Lung (tissue), 17 donors: ENCODE measurements at places on chromosomes 6 and 20. TPM values are rescaled to one million over a fixed set of nuclear protein-coding genes. Genes with fewer than 3 reads are reported as not detected.

- H3K36me3 ChIP-seq: no peaks in the 10 kb centered on the region
- H3K4me1 ChIP-seq: no peaks in the 10 kb centered on the region
- no peaks in the 10 kb centered on the region for H3K27me3 ChIP-seq
- H3K4me3 ChIP-seq: no peak overlapping the region
- DNase-seq: no peak
These were observed 386.5 kb upstream of the SULF2 start for GRCh38 chr20:48171626-48172356.

- no peaks in the 10 kb centered on the region for H3K36me3 ChIP-seq
- H3K4me1 ChIP-seq: no peaks in the 10 kb centered on the region
- no peaks in the 10 kb centered on the region for H3K27me3 ChIP-seq
- no peak overlapping the region for H3K4me3 ChIP-seq
- H3K27ac ChIP-seq: no peak overlapping the region
These were observed 61.6 kb downstream of the MDGA1 start for GRCh38 chr6:37636116-37636515.

GRCh38 chr20:21228511-21228910, 74.6 kb upstream of the XRN2 start:
- H3K27ac ChIP-seq: no peak overlapping the region
- H3K27me3 ChIP-seq: no peaks in the 10 kb centered on the region
- no peaks in the 10 kb centered on the region for H3K4me1 ChIP-seq

- H3K4me1 ChIP-seq: no peaks in the 10 kb centered on the region
- no peak overlapping the region for H3K4me3 ChIP-seq
- H3K27me3 ChIP-seq: no peaks in the 10 kb centered on the region
- peak; percentile 30 for DNase-seq
- H3K36me3 ChIP-seq: no peaks in the 10 kb centered on the region
These were observed 36.9 kb upstream of the PLCB4 start for GRCh38 chr20:9031991-9032390.

- H3K4me1 ChIP-seq: no peaks in the 10 kb centered on the region
- no peaks in the 10 kb centered on the region for H3K36me3 ChIP-seq
- H3K27me3 ChIP-seq: no peaks in the 10 kb centered on the region
- DNase-seq: no peak
- H3K4me3 ChIP-seq: no peak overlapping the region
- no peak overlapping the region for H3K27ac ChIP-seq
These were observed 113.9 kb upstream of the PROKR2 start for GRCh38 chr20:5430670-5431069.

DNA sequence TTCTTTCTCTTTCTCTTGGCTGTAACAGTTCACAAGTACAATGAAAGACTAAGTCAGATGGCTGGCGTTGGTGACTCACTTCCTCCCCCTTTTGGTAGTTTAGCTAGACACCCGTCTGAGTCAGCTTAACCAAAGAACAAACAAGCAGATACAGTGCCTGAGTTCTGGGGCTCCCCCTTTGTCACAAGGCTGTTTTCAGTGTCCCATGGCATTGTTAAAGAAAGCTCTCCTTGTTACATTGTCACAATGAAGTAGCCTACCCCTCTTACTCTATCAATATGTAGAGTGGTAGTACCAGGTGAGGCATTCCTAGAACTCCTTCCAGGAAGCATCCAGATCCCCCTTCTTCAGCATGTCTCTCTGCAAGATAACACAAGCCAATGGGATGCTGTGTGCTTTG, 38.6 kb downstream of the KIAA0408 start:
- DNase-seq: peak; percentile 82
- H3K4me3 ChIP-seq: no peak overlapping the region
- no peak overlapping the region for H3K27ac ChIP-seq
- no peaks in the 10 kb centered on the region for H3K36me3 ChIP-seq
- peaks cover 6% of the 10 kb centered on the region for H3K4me1 ChIP-seq

GRCh38 chr6:67112120-67112519, 1405.1 kb upstream of the EYS start:
- no peak overlapping the region for H3K4me3 ChIP-seq
- no peak overlapping the region for H3K27ac ChIP-seq
- H3K36me3 ChIP-seq: no peaks in the 10 kb centered on the region

GRCh38 chr6:114712129-114712662, 369.4 kb upstream of the HS3ST5 start:
- DNase-seq: no peak
- H3K27me3 ChIP-seq: no peaks in the 10 kb centered on the region
- H3K4me1 ChIP-seq: no peaks in the 10 kb centered on the region
- no peaks in the 10 kb centered on the region for H3K36me3 ChIP-seq

DNA sequence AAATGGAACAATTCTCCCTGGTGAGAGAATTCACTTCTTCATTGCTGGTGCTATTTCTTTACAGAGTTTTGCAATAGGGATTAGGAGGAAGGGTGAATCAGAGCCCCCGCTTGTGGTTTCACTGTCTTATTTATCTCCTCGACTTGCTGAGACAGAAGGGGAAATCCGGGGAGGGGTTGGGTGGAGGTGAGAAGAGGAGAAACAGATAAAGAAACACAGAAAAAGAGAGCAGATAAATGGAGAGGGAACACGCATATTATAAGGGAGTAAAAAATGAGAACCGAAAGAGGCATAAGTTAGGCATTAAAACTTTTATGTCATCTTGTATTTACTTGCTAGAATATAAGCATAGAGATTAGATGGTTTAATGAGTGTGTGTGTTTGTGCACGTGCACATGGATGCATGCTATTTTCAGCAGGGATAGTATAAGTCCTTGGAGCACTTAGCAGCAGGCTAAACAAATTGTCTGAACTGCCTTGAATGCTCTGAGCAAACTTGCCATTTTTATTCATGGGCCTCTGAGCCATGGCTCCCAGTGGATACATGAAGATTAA, 105.0 kb downstream of the OLIG3 start:
- H3K4me3 ChIP-seq: no peak overlapping the region
- H3K27ac ChIP-seq: no peak overlapping the region
- no peaks in the 10 kb centered on the region for H3K27me3 ChIP-seq
- H3K4me1 ChIP-seq: no peaks in the 10 kb centered on the region
- DNase-seq: no peak

DNA sequence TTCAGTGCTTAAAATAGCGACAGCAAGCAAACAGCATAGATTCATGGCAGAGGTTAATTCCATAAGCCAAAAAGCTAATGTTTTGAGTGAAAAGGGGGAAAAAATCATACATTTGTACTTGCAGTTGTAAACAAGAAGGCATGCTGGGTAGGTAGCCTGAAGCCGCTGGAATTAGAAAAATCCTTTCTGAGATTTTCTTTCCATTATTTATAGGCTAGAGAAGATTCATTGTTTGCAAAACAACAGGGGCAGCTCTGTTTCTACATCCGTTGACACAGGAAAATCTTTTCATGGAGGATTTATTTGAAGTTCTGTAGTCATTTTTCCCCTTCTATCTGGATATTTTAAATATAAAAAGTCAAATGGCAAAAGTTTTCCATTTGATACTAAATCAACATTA, 843.9 kb downstream of the QKI start:
- H3K27ac ChIP-seq: no peak overlapping the region
- H3K4me1 ChIP-seq: no peaks in the 10 kb centered on the region
- no peaks in the 10 kb centered on the region for H3K36me3 ChIP-seq
- no peaks in the 10 kb centered on the region for H3K27me3 ChIP-seq

- no peaks in the 10 kb centered on the region for H3K36me3 ChIP-seq
- no peaks in the 10 kb centered on the region for H3K27me3 ChIP-seq
- H3K4me1 ChIP-seq: no peaks in the 10 kb centered on the region
- no peak overlapping the region for H3K27ac ChIP-seq
- DNase-seq: no peak
These were observed 695.9 kb upstream of the SLC35B3 start for GRCh38 chr6:9131201-9131600.

DNA sequence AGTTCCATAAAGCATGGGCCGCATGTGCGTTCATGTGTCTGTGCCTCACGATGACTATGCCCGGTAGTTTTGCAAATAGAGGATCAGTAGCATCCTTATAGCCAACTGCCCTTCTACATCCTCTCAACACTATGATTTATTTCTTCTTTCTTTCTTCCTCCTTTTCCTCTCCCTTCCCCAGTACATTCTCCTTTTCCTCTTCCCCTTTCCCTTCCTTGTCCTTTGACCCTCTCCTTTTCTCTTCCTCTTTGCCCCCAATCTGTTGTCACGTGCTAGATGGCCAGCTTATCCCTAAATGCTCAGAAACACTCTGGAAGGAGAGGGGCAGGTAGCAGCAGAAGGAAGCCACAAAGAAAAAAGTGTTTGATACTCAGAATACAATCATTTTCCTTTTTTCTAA, 20.2 kb upstream of the ADGRF1 start:
- H3K27me3 ChIP-seq: no peaks in the 10 kb centered on the region
- DNase-seq: no peak
- no peaks in the 10 kb centered on the region for H3K36me3 ChIP-seq

GRCh38 chr6:68726337-68726736, 91.3 kb downstream of the ADGRB3 start:
- no peak overlapping the region for H3K27ac ChIP-seq
- no peaks in the 10 kb centered on the region for H3K36me3 ChIP-seq
- H3K4me1 ChIP-seq: peaks cover 32% of the 10 kb centered on the region

DNA sequence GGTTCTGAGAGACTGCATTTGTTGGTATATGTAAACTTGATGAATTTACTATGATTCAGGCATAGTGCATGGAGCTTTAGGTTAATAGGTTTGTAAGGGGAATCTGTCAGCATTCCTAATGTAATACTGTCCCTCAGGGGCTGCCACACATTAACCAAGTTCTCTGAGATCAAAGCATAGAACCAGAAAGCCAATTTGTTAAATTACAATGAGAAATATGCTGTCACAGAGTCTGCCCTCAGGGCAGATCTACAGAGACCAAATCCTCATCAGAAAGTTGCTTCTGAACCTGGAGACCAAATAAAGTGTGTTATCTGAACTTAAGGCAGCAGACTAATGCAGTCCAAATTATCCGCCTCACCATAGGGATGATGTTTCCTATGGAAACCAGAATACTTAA, 250.8 kb upstream of the HTR1E start:
- no peak for DNase-seq
- H3K27ac ChIP-seq: no peak overlapping the region
- no peaks in the 10 kb centered on the region for H3K27me3 ChIP-seq
- no peaks in the 10 kb centered on the region for H3K4me1 ChIP-seq
- no peak overlapping the region for H3K4me3 ChIP-seq

DNA sequence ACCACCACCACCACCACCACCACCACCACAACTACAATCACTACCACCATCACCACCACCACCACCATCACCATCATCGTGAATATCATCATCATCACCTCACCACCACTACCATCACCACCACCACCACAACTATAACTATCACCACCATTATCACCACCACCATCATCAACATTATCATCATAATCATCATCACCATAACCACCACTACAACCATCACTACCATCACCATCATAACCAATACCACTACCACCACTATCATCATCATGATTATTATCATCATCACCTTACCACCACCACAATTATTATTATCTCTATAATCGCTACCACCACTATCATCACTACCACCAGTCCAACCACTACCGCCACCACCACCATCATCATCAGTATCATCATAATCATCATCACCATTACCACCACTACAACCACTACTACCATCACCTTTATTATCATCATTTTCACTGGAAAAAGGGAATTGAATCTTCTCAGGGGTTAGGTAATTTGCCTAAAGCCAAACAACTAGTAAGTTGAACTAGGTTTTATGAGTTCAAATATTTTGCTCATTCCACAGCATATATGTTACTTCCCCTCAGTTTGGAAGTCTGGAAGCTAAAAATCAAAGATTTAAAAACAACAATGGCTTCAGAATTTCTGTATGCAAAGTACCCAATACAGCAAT, 8.3 kb downstream of the RIPOR2 start:
- H3K36me3 ChIP-seq: no peaks in the 10 kb centered on the region
- H3K27me3 ChIP-seq: no peaks in the 10 kb centered on the region
- no peak overlapping the region for H3K4me3 ChIP-seq
- peaks cover 56% of the 10 kb centered on the region for H3K4me1 ChIP-seq
- DNase-seq: no peak
- H3K27ac ChIP-seq: no peak overlapping the region

DNA sequence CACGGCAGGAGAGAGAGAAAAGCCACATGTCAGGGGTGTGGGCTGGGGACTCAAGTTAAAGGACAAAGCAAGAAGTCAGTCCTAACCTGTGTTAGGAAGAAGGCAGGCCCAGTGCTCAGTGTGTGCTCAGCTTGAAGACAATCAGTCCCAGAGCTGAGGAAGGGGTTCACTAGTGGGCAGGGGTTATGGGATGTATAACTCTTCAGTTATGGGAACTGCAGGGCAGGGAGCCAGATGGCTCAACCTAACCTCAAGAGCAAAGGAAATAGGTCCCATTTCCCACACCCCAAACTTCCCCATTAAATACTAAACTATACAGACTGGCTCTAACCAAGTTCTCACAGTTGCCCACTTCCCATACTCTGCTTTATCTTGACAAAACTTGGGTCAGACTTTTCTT, 7.4 kb upstream of the SSTR4 start:
- no peak overlapping the region for H3K27ac ChIP-seq
- peaks cover 2% of the 10 kb centered on the region for H3K4me1 ChIP-seq
- no peaks in the 10 kb centered on the region for H3K36me3 ChIP-seq
- DNase-seq: no peak
- H3K4me3 ChIP-seq: no peak overlapping the region

DNA sequence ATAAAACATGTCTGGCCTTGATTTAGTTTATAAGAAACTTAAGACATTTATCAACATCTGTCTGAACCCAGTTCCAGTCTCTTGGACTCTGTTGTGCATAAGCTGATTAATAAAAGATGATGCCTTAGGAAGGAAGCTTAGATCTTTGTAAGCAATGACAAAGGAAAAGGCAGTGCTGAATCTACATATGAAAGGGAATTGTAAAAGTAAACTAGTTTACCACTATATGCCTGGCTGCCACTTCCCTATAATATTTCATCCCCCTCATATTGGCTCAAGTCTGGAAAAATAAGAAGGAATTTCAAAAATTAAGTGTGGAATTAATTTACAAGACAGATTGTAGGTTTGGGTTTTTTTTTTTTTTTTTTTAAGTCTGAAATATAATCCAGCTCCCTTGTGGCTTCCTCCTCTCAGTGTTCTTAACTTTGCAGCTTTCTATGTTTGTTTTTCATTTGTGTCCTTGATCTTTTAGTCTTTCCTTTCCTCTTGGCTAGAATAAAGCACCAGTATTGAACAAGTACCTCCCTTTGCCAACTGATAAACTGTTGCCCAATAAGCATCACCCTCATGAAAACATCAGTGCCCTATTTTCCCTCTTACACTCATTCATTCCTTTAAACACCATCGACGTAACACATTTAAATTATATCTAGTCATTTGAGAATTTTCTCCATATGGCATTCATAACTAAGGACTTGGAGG, 146.7 kb upstream of the TBX18 start:
- H3K36me3 ChIP-seq: no peaks in the 10 kb centered on the region
- no peaks in the 10 kb centered on the region for H3K27me3 ChIP-seq
- DNase-seq: no peak
- no peak overlapping the region for H3K27ac ChIP-seq

- no peaks in the 10 kb centered on the region for H3K4me1 ChIP-seq
- H3K27me3 ChIP-seq: no peaks in the 10 kb centered on the region
- H3K36me3 ChIP-seq: peaks cover 5% of the 10 kb centered on the region
- no peak overlapping the region for H3K27ac ChIP-seq
- no peak overlapping the region for H3K4me3 ChIP-seq
These were observed 22.4 kb downstream of the ITCH start for GRCh38 chr20:34385464-34385863.

- no peaks in the 10 kb centered on the region for H3K27me3 ChIP-seq
- no peaks in the 10 kb centered on the region for H3K36me3 ChIP-seq
- no peak for DNase-seq
- no peaks in the 10 kb centered on the region for H3K4me1 ChIP-seq
These were observed 15.6 kb upstream of the DAAM2 start for GRCh38 chr6:39776581-39776980.

Gene F13A1
- 31.1 TPM for total RNA-seq

Gene SASH1
- total RNA-seq: 64.5 TPM

Gene KCNQ5
- 0.74 TPM for total RNA-seq

Gene GRM4
- total RNA-seq: 0.12 TPM

Gene WFDC5
- not detected for total RNA-seq

Gene ANGPT4
- total RNA-seq: not detected

Gene COL19A1
- total RNA-seq: 4.4 TPM

Gene PHACTR1
- 48.4 TPM for total RNA-seq
